ENCODE measurements at places on chromosomes 6 and 20.

DNA sequence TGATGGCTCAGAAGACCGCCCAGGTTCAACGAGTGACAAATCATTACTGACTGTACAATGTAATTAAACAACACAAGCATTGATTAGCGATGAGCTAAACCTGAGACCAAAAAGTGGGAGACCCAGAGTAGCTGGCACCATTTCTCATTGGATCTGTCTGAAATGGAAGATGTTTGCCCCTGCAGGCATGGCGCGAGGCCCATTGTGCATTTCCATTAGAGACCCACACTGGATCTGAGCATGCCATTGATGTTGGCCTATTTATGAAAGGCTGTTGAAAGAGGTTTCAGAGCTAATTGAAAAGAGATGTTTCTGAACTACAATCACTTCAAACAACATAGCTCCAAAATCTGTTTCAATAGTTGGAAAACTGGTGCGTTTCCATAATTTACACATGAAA is 196.7 kb downstream of the TFAP2B start:
- no peak for DNase-seq

- peak; percentile 33 for DNase-seq
These were observed 1.1 kb upstream of the RPS12 start for GRCh38 chr6:132813173-132813856.

DNA sequence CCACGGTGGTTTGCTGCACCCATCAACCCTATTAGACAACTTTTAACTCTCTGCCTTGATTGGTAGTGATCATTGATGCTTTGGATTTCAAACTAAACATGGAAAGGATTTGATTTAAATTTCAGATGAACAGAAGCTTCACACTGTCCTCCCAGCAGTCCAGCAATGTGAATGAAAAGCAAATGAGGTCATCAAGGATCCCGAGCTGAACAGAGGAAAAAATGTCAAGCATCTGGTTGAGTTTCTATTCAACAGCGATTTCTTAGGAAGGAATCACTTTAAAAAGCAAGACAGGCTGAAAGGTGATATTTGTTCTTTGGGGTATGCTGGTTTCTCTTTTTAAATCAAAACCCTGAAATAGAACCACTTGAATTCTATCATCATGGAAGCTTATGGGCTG is 10.6 kb upstream of the SAMD3 start:
- no peak for DNase-seq

DNA sequence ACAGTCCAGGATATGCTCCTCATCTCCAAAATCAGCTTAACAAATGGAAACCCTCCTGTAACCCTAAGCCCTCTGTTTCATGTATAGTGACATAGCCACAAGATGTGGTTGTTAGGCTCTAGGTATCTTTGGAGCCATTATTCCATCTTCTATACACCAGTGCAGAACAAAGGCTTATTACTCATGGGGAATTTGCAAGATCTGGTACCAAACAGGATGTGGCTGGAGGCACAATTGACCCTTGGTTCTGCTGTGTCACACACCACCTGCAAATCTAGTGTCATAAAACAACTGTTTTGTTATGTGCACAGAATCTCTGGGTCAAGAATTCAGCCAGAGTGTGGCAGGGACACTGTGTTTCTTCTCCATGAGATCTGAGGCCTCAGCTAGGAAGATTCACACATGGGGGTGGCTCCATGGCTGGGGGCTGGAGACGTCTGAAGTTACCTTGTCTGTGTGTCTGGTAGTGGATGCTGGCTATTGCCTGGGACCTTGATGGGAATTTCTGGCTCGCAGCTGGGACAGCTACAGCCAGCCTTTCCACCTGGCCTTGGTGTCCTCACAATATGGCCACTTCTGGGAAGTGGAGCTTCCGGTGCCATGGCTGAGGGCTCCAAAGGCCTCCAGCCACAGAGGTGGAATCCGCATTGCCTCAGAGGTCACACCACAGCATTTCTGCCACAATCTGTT is 369.9 kb downstream of the CDH26 start:
- DNase-seq: no peak

DNA sequence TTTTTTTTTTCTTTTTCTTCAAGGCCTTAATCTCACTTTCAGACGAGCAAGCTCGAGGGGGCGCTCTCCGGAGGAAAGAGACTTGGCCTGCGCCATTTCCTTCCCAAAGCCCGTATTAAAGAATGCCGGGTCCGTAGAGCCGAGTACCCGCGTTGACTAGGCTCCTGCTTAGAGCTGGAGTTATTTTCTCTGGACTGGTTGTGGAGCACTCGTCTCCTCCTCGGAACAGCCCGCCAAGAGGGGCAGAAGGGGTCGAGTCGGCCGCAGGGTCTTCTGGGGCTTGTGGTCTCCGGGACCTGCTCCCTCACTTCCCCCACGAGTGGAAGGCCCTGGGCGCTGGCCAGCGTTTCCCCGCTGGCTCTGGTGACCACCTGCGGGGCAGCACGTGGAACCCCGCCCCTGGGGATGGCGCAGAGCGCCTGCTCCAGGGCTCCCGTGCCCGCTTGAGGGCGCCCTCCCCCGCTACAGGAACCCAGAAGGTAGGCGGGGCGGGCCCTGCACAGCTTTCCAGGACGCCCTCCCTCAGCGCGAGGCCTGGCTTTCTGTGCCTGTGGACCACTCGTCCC is 2.7 kb upstream of the MEI4 start:
- DNase-seq: no peak

GRCh38 chr20:6814945-6815344 is 47.5 kb downstream of the BMP2 start:
- DNase-seq: no peak

- no peak for DNase-seq
These were observed 121.5 kb downstream of the PACRG start for GRCh38 chr6:162849269-162849668.

GRCh38 chr20:17747431-17747846 is 47.7 kb downstream of the BANF2 start:
- DNase-seq: no peak

- no peak for DNase-seq
These were observed 16.6 kb upstream of the EZR start for GRCh38 chr6:158835616-158836221.

GRCh38 chr20:54590856-54591255 is 115.5 kb downstream of the DOK5 start:
- no peak for DNase-seq

DNA sequence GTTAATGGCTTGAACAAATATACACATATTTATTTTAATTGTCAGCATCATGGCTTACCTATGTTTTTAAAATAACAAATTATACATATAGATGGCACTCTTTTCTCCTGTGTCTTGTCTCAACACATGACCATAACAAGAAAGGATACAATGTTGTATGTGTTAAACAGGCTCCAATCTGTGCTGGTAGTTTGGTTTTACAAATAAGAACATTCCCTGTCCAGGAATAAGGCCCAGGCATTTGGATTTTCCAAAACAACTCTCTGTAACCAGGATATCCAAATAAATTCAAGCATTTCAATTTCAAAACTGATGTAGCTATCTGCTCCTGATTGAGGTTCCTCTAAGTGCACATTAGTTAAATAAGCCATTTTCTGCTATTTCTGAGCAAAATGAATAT is 17.1 kb downstream of the METTL24 start:
- DNase-seq: no peak

DNA sequence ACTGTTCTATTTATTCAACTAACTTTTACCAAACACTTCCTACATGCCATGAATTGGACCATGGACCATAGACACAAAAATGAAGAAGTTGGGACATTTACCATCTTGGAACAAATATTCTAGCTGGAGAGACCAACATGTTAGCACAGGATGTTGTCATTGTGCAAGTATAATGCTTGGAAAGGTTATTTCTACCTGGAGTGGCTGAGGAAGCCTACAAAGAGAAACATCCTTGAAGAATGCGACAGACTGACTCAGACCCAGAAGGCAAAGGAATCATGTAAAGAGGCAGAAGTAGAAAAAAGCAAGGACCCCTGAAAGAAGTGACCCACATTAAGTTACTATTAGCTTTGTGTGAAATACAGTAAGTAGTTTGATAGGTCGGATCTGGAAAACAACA is 180.9 kb downstream of the SOD2 start:
- no peak for DNase-seq

DNA sequence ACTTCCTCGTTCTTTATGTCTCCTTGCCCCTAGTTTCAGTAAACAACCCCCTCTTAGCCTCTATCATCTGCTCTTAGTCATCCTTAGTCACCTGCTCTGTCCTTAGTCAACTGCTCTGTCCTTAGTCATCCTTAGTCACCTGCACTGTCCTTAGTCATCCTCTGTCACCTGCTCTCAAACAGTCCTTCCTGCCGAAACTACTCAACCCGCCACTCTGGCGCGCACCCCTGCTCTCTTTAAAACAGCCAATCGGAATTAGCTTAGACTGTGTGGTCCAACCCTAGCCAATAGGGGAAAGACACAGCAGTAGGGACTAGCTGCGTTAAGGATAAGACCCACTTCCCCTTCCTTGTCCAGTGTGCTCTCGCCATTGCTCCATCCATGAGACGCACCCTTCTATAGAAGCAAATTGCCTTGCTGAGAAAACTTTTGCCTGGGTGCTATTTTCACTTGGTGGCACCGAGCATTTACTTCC is 73.9 kb downstream of the BACH2 start:
- DNase-seq: no peak

- DNase-seq: no peak
These were observed 30.4 kb downstream of the SERPINB9 start for GRCh38 chr6:2872423-2873358.

GRCh38 chr6:46734867-46735719 is at the start of gene PLA2G7:
Gene PLA2G7, minus strand, starts transcription at chr6:46735375. Its CDS starts 12,484 bp downstream, at chr6:46722891.
- DNase-seq: no peak

DNA sequence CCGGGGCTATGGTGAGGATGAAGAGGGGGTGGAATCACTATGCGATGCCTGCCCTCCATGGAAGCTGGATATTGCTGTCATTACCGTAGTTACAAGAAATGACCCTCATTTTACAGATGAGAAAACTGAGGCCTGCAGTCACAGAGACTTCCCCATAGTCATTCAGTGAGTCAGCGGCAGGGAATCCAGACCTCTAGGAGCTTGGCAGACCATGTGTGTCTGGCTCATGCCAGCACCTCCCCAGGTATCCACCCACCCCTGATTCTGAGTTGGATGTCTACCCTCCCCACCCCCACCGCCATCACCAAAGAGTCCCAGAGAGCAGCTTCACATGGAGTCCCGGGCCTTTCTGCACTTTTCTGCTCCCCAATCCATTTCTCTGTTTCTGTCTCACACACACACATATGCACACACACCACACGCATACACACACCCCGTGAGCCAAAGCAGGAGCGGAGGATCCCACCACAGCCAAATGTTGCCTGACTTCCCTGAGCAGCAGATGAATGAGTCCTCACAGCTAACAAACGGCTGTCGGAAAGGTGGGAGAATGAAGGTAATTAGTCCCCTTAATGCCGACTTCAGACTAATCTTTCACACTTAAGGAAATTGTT is 24.8 kb downstream of the CDH22 start:
- no peak for DNase-seq

- DNase-seq: no peak
These were observed 498.8 kb upstream of the POU3F2 start for GRCh38 chr6:98335594-98335993.

GRCh38 chr6:128068119-128068479 is 167.2 kb upstream of the THEMIS start:
- no peak for DNase-seq

GRCh38 chr20:4090756-4091489 is 75.6 kb upstream of the RNF24 start:
- DNase-seq: no peak

- DNase-seq: no peak
These were observed 57.2 kb downstream of the ERMARD start for GRCh38 chr6:169808608-169808967.

DNA sequence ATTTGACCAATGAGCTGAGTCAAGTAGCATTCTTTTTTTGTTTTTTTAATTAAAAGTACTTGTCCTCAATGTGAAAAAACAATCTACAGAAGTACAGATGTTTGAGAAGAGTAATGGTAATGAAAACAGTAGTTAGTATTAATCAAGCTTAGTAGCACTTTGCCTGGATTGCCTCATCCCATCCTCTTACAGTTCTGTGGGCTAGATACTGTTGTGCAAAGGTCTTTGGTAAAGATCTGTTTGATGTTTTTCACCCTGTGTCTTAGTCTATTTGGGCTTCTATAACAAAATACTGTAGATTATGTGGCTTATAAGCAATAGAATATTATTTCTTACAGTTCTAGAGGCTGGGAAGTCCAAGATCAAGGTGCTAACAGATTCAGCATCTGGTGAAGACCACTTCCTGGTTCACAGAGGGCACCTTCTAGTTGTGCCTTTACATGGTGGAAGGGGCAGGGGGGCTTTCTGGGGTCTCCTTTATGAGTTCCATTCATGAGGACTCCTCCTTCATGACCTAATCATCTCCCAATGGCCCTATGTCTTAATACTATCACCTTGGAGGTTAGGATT is 84.3 kb downstream of the SHLD1 start:
- no peak for DNase-seq

- DNase-seq: no peak
These were observed 287.6 kb downstream of the ESR1 start for GRCh38 chr6:152094992-152095592.

GRCh38 chr20:13449868-13450434 is 188.8 kb downstream of the TASP1 start:
- no peak for DNase-seq

DNA sequence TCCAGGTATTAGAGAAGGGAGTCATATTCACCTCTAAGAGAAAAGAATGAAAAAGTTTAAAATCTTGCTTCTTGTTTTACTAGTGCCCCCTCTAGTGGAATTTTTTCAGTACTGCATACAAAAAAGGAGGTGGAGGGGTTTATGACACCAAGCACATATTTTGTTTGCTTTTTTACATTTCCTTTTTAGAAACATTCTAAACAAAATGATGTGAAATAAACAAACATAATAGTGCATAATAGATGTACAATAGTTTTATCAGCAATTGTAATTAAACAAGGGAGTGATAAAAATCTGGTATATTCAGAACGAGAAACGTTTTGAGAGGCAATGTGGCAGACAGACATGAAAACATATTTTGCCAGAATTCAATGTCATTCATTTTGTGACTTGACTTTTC is 111.0 kb upstream of the TFAP2D start:
- DNase-seq: no peak

DNA sequence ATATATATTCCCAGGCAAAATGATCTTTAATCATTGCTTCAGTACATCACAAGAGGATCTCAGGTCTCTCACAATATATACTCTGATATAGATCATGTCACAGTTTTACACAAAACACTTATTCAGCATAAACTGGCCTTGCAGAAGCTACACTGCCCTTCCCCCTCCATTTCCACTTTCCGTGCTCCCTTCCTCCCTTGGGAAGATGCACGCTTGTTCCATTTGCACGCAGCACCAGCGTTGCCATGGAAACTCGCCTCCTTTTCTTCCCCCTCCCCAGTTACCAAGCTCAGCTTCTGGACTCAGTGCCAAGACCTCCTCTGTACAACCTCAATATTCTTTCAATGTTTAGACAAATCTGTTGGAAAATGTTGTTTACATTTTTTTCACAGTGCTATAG is 154.6 kb downstream of the RFPL4B start:
- no peak for DNase-seq

- DNase-seq: no peak
These were observed 548.2 kb downstream of the QKI start for GRCh38 chr6:163962627-163963117.

- no peak for DNase-seq
These were observed 29.6 kb downstream of the QKI start for GRCh38 chr6:163444077-163444476.

GRCh38 chr6:134123666-134124208 is 71.3 kb upstream of the SLC2A12 start:
- no peak for DNase-seq

Measured in memory B cell (primary cell).